ENCODE measurements at places on chromosomes 5 and 9.

DNA sequence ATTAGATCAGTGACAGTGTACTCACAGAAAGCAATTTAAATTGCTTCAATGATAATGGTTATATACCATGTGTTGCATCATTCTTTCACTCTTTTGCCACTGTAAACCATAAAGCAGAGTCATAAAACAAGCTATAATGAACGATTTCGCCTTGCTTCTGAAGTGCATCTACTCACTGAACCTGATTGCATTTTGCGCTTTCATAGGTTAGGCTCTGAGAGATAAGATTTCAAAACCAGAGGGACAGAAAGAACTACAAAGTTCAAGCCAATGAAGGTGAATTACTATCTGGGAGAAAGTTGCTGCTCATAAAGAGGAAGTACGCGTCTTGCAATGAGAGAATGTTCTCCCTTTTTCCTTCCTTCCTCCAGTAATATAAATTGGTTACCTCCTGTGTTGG, 412.7 kb downstream of the CETN3 start:
- no peak for DNase-seq

GRCh38 chr9:121707477-121708424, 56.3 kb downstream of the DAB2IP start:
- DNase-seq, result no peak

DNA sequence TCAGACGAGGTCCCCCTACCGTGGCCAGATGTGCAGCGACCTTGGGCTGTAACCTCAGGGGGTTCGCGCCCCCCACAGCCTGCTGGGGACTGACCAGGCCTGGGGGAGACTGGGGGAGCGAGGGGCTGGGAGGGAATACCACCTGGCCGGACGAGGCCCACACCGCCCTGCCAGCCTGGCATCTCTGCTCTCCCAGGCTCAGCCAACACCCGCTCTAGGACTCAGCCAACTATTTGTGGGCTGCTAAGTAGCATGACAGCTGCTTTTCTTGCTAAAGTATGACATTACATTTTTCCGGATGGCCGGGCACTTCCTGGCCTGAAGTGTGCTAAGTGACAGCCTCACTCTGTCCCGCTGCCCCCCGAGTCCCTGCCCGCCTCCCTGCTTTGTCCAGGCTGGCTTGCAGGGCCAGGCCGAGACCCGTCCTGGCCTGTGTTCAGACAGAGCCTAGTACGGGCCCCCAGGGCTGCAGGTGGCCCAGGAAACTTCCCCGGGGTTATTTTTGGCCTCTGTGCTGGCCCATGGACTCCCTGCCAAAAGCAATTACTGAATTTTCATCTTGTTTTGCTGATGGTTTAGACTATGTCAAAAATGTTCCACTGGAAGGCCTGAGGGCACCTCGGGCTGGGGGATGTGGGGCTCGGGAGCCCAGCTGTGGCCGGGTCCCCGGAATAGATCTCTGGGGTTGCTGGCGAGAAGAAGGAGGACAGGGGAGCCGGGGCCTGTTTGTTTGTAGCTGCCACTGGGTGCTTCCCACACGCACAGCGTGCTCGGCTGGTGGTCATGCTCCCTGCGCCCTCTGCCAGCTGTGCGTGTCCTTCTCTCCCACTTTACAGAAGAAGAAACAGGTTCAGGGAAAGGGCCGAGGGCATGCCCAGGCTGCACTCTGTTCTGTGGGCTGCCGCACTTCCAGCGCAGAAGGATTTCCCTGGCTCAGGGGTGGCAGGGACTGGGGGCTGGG, 13.4 kb upstream of the SLC2A6 start:
- DNase-seq, result no peak

DNA sequence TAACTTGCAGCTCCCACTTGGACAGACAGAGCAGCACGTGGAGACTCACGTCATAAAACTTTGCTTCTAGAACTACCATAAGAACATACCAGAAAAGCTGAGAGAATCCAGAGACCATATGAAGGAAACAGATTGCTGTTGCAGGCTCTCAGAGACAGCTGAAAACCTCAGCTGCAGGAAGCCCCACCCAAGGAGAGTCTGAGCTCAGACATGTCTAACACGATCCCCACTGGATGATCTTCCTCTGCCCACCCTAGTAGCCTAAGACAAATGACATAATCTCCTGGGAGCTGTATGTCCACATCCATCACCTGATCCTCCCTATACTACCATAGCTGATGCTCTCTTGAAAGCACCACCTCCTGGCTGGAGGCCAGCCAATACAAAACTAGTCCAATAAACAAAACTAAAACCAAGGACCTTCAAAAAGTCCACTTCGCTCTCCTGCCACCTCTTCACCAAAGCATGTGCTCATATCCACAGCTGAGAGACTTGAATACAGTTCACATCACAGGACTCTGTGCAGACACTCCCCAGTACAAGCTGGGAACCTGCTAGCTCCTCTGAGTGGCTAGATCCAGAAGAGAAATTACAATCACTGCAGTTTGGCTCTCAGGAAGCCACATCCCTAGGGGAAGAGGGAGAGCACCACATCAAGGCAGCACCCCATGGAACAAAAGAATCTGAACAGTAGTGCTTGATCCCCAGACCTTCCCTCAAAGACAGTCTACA, 257.4 kb downstream of the TRIM36 start:
- DNase-seq, result no peak

- peak; percentile 66 for DNase-seq
Observed at GRCh38 chr9:91193087-91193657, 168.5 kb downstream of the AUH start.

Measured in omental fat pad (tissue), 4 donors.